ENCODE measurements at places on chromosomes 5 and 9. TPM values are rescaled to one million over a fixed set of nuclear protein-coding genes. Genes with fewer than 3 reads are reported as not detected.

GRCh38 chr5:167244583-167244982 is 1046.9 kb upstream of the WWC1 start:
- no peak for DNase-seq

GRCh38 chr5:316210-317085 is 5.1 kb upstream of the AHRR start:
- no peak for DNase-seq

DNA sequence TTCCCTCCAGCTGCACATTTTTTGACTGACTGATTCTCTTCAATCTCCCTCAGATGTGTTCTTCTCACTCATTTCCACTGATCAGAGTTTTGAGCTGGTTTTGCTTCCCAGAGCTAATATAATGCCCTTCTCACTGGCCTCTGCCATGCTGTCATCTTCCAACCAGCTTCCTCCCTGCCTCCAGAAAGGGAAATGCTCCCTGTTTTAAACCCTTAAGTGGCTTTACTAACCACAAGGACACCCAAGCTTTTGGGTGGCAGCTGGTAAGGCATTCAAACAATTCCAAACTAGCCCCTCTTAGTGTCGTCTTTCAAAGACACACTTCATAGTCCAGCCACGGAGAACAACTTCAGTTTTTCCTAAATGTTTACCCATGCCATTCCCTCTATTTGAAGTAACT is 172.5 kb downstream of the CRB2 start:
- no peak for DNase-seq

GRCh38 chr9:95813923-95814322 is 61.6 kb upstream of the ERCC6L2 start:
- no peak for DNase-seq

DNA sequence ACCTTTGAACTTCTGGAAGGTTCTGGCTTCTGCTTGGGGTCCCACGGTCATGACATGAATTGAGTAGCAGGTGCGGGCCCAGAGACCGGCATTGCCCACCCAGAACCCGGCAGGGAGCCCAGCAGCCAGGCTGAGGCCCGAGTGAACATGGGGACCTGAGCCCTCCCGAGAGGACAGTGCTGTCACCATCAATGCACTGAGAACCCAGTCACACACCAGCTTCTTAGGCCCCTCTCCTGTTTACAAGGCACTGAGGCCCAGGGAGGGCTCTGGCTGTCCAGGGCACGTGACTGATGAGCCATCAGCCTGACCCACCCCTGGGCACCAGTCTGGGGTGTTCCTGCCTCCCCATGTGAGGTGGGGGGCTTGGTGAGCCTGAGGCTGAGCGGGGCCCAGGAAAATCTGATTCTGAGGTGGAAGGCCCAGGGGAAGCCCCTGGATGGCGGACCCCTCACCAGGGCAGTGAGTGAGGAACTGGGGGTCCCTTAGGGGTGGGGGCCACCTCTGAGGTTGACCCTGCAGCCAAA is 60.3 kb upstream of the RNU6ATAC start:
- DNase-seq = peak; percentile 60

DNA sequence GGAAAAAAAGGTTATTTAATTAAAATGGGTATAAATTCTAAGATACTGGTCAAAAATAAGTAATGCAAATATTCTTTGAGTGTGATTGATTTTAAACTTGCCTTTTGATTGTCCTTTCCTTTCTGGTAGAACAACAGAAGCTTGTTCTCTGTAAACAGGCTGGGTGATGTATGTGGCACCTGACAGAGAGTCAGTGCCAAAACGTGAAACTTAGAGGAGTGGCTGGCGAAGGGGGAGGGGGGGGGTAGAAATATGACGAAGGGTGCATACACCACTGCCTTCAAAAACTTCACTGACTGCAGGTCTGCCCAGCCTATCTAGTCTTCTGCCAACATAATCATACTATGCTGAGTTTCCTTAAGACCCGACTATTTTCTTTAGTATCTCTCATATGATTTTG is 629.8 kb upstream of the SEMA6A start:
- no peak for DNase-seq

- DNase-seq = no peak
These were observed 2.2 kb downstream of the LHX3 start for GRCh38 chr9:136202454-136203407.

DNA sequence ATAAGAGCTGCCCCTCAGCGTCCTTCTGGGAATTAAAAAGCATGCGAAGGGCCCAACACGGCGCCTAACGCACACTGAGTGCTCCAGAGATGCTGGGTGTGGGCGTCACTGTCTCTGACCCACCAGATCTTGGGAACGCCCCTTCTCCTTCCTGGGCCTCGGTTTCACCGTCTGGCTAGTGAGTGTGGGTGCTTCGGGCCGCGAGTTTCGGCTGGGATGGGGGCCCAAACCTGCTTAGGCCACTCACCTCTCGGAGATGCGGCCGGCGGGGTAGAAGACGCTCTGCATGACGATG is 3.7 kb downstream of the PIP5KL1 start:
- DNase-seq = no peak

GRCh38 chr9:137685741-137686420 is 67.1 kb downstream of the EHMT1 start:
- no peak for DNase-seq

DNA sequence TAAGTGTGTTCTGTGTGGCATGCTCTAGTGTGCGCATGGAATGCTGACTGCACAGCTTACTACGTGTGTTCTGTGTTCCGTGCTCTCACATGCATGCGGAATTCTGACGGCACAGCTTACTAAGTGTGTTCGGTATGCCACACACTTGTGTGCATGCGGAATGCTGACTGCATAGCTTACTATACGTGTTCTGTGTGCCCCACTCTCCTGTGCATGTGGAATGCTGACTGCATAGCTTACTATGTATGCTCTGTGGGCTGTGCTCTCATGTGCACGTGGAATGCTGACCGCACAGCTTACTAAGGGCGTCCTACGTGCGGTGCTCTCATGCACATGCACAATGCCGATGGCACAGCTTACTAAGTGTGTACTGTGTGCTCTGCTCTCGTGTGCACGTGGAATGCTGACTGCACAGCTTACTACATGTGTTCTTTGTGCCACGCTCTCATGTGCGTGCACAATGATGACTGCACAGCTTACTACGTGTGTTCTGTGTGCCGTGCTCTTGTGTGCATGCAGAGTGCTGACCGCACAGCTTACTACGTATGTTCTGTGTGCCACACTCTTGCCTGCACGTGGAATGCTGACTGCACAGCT is 548.9 kb downstream of the IRX1 start:
- no peak for DNase-seq

DNA sequence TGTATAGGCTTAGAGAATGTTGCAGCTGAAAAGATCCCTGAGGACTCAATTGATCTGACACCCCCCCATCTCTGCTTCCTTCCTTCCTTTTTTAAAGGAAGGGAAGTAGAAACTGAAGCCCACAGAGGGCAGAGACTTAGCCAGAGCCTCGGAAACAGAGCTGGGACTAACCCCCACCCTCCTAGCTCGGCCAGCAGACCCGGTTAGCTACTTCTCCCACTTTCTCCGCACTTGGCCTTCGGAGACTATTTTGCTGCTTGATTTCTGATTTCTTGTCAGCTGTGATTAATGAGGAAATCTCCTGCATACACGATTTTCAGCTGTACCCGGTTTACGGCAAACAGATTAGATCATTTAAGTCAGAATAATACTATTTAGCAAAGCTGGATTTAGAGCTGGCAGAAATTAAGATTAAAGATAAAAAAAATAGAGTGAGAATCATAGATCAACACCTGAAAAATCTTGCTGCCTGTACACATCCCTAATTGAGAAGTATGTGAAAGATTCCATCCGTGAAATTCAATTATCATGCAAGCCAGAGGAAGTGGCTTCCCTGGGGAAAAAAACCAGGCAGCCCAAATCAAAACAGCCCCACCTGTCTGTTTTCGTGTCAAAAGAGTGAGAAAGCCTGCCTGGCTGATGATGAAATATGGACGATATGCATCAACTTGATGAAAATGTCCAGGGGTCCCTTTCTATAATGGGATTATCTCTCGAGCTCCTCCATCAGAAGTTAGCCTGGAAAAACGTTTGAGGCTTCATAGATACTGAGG is 159.5 kb upstream of the SHB start:
- no peak for DNase-seq

- no peak for DNase-seq
These were observed 535.3 kb downstream of the EFNA5 start for GRCh38 chr5:107135391-107135790.

- DNase-seq = peak; percentile 66
These were observed 4.8 kb downstream of the NR2F1 start for GRCh38 chr5:93587597-93588351.

DNA sequence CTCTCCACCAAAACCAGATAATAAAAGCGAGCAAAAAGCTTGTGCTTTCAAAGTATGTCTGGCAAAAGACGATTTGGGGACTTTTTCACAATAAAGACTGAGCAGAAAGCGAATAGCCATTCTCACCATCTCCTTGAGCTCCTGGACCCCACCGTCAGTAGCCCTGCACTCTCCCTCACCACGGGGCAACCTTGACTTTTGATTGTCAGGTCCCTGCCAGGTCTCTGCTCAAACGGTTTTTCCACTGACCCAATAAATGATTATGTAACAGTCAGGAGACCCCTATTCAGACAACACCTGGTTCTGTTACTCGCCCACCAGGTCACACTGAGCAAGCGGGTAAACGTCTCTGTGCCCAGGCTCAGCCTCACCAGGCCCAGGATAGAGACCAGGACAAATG is 131.3 kb downstream of the MVB12B start:
- DNase-seq = no peak

DNA sequence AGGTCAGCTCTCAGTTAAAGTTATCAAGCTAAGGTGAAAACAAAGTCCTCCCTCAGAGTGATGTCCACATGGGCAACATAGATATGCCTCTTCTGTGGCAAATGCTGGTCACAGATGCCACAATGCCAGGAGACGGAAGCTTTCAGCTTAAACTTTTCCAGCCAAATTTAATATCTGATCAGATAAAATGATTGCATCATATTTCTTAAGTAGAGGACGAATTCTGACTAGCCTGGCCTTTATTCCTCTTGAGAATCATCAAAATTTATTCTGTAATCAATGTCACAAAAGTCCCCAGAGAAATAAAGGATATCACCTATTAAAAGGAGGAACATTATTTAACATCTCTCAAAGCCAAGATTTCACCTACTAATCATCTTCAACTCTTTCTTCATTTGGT is 161.9 kb downstream of the MARCHF11 start:
- no peak for DNase-seq

- no peak for DNase-seq
These were observed 91.9 kb upstream of the RASEF start for GRCh38 chr9:83154821-83155220.

DNA sequence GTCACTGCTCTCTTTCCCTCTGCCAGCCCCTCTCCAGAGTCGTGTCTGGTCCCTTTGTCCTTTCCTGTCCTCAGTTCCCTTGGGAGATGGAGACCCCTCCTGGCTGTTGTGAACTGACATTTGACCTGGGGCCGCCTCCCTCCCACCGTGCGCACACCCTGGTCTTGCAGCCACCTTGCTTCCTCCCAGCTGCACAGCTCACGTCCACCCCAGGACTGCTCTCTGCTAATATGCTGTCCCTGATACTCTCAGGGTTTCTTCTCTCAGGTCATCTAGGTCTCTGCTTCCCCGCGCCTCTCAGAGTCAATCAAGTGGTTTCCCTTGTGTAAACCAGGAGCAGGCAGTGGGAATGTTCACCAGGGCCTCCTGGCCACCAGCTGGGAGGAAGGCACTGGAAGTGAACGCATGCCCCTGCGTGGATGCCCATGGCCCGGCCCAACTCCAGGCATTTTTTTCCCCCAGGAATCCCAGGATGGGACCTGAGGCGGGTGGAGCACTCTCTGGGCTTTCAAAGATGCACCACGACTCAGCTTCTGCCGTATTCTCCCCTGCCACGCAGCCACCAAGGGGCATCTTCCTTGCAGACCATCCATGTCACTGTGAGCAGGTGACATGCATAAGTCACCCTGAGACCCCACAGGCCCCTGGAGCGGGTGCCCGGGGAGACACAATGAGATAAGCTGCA is 142.4 kb downstream of the OLFM1 start:
- peak; percentile 44 for DNase-seq

DNA sequence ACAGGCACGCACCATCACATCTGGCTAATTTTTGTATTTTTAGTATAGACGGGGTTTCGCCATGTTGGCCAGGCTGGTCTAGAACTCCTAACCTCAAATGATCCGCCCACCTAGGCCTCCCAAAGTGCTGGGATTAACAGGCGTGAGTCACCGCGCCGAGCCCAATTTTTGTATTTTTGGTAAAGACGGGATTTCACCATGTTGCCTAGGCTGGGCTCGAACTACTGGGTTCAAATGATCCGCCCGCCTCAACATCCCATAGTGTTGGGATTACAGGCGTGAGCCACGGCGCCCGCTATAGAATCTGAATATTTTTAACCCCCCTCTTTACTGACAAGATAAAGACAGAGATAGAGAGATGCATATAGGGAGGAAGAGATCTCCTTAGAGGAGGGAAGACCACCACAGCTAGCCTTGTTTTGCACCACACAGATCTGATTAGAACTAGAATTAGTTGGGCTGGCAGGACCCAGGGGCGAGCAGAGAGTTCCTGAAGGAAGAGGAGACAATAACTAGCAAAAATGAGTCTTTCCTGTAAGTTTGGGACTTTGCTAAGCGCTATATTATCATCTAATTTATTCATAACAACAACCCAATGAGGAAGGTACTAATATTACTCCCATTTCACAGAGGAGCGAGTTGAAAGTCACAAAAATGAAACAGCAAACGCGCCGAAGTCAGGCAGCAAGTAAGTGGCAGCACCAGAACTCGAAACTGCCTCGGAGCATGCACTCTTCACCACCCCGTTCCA is 1.5 kb upstream of the ANKHD1 start:
- DNase-seq = no peak

GRCh38 chr9:112366591-112366990 is 13.3 kb upstream of the HSDL2 start:
- DNase-seq = no peak

DNA sequence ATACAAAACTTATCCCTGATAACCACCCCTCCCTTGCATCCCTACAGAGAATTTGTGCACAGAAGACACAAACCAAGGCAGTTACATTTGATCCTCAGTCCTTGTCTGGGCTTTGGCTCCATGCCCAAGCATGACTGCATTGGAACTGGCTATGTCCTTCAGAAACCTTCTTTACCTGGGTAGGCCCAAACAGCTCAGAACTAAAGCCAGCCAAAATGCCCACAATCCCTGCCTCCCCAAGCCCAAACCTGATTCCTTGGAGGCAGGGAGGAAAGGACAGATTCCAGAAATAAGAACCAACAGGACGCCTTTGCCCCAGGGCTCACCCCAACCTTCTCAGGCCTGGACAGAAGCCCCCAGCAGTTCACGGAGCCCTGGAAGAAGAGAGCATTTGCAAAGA is 8.2 kb downstream of the IL17B start:
- DNase-seq = no peak

GRCh38 chr5:168603746-168604145 is 24.6 kb upstream of the PANK3 start:
- no peak for DNase-seq

Gene LRRC19
- total RNA-seq = not detected

Gene FAM174A
- 31.9 TPM for total RNA-seq

Gene SNCAIP
- 3.1 TPM for total RNA-seq

Gene ANKRD18B
- total RNA-seq = not detected

Gene IL11RA
- 90.3 TPM for total RNA-seq

Gene MEIKIN
- not detected for total RNA-seq

Gene CD72
- total RNA-seq = 0.36 TPM

Gene GABRG2
- 1.3 TPM for total RNA-seq

Gene FOXI1
- total RNA-seq = not detected

Gene CDC20B
- not detected for total RNA-seq

All from sigmoid colon (tissue), 7 donors.